NK-92 treated with Interleukin-12 subunit alpha and Interleukin-12 subunit beta, amount 100 ng/mL, for 24 hours (cell line): ENCODE measurements at places on chromosomes 2 and 18.

DNA sequence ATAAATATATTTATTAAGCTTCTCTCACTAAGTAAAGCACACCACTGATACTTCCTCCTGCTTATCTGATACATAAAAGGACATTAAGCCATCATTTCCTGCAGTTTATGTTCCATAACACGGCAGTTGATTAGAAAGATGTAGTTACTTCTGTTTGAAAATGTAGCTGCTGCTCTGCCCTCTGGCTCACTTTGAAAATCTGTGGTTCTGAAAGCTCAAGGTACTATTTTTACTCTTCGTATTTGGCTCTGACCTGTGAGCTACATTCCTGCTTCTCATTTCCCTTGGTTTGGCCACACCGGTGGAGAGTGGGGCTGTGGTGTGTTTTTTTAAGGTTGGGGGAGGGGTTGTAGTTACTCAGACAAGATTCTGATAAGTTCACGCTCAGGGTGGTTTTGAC, 12.8 kb upstream of the TTN start:
- DNase-seq = no peak

DNA sequence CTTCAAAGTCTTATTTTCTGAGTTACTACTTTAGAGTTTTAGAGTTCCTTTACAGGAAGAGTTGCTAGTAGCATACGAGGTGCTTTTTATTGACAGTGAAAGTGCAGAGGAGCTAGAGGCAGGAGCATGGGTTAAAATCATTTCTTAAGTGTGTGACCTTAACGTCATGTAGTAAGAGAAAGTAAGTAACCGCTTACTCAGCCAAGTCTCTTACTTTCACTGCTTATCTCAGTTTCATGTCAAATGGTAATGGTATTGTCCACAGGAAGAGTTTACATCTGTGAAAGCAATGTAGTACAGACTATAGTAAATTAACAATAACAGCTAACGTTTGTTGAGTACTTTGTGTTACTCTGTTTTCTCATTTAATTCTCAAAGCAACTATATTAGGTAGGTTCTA, 12.6 kb downstream of the NDUFAF7 start:
- no peak for DNase-seq

DNA sequence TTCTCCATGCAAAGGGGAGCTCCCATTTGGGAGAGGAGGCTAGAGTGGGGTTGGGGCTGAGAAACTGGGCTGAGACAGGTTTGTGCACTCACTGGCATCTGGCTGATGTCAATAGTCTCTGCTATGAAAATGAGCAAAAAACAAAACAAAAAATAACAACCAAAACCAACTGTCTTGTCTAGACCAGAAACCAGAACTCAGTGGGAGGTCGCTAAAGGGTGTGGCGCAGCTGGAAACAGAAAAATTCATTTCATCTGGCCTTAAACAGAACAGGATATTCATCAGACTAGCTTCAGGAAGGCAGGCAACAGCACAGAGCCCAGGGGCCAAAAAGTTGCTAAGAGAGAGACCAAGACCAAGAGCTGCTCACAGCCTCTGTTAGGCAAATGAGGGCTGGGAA, 126.1 kb downstream of the THNSL2 start:
- DNase-seq = no peak

GRCh38 chr2:157052685-157053224, 204.8 kb upstream of the GALNT5 start:
- DNase-seq = no peak

DNA sequence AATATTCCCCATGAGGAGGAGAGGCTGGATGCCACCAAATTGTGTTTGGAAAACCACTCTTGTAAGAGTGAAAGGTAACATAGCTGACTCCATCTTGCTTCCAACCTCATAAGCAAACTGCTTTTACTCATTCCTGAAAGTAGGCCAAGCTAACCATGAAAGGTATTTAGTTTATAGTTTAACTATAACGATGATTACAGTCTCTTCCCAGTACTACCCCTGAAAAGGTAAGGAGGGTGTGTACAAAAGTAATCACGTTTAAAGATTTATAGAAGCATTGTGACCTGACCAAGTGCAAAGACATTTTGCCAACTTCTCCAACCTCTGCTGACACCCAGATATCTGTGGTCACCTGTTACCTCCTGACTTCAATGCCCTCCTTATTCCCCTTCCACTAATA, 122.6 kb downstream of the CD8B2 start:
- no peak for DNase-seq

DNA sequence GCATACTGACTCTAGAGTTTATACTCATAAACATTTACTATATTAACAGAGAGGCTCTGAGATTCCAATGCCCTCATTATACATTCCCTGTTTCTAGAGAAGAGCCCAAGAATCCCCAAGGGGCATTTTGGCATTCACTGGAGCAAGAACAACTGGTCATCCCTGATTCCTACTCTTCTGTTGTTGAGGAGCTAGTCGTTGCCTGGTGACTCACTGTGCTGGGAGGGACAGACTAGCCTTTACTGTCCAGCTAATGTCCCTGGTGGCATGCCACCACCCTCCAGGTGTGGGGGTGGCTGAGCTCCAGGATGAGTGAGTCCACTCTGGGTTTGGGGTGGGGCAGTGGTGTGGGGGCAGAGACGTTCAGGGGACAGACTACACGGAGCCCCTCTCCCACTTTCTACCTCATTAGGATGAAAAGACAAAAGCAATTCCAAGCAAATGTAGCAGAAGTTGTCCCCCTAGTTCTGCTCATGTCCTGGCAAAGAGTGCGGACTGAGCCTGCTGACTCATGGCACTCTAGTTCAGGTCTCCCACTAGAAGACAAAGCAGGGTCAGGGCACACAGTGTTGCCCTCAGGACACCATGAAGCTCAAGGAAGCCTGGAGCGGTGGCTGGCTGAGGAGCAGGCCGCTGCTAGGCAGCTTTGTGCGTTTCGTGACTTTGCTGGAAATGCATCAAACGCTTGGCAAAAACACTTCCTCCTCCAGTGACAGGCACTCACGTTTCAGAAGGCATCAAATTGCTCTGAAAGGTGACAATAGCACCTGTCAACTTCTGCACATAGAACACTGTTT, 49.4 kb downstream of the RHOB start:
- DNase-seq = no peak
